ENCODE measurements at places on chromosomes 5 and 9. TPM values are rescaled to one million over a fixed set of nuclear protein-coding genes. Genes with fewer than 3 reads are reported as not detected.

GRCh38 chr9:110526426-110526825, 53.1 kb downstream of the SVEP1 start:
- DNase-seq = no peak

GRCh38 chr5:123879071-123879470, 367.1 kb downstream of the CSNK1G3 start:
- peak; percentile 72 for DNase-seq

The NREP gene
- total RNA-seq = 234 TPM

DNA sequence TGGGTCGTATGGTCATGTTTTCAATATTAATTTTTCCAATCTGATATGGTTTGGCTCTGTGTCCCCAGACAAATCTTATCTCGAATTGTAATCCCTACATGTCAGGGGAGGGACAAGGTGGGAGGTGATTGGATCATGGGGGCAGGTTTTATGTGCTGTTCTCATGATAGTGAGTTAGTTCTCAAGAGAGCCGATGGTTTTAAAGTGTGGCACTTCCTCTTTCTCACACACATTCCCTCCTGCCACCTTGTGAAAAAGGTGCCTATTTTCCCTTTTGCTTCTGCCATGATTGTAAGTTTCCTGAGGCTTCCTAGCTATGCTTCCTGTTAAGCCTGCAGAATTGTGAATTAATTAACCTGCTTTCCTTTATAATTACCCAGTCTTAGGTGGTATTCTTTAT, 309.1 kb upstream of the GRIN3A start:
- no peak for DNase-seq

GRCh38 chr5:52743970-52744369, 43.7 kb upstream of the ITGA1 start:
- DNase-seq = no peak

The GAPT gene
- 0.13 TPM for total RNA-seq

- peak; percentile 60 for DNase-seq
Observed at GRCh38 chr9:98808411-98808815, 943 bp downstream of the GALNT12 start.

DNA sequence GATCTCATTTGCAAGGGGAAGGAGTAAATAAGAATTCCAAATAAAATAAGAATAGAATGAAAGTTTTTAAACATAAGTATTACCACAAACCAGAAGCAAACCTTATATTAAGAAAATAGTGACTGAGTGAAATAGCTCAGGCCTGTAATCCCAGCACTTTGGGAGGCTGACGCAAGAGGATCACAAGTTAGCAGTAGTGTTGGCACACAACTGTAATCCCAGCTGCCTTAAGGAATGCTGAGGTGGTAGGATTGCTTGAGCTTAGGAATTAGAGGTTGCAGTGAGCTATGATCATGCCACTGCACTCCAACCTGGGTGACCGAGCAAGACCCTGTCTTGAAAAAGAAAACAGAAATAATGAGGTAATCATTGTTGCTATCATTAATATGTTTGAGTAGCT, 47.0 kb downstream of the APC start:
- no peak for DNase-seq

The KCNN2 gene
- 4.7 TPM for total RNA-seq

DNA sequence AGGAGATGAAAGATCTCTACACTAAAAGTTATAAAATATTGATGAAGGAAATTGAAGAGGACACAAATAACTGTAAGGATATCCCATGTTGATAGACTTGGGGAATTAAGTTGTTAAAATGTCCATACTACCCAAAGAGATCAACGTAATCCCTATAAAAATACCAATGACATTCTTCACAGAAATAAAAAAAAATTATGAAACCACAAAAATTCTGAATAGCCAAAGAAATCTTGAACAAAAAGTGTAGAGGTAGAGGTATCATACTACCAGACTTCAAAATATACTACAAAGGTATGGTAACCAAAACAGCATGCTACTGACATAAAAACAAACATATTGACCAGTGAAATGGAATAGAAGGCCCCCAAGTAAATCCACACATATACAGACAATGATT, 71.5 kb upstream of the ELL2 start:
- DNase-seq = no peak

DNA sequence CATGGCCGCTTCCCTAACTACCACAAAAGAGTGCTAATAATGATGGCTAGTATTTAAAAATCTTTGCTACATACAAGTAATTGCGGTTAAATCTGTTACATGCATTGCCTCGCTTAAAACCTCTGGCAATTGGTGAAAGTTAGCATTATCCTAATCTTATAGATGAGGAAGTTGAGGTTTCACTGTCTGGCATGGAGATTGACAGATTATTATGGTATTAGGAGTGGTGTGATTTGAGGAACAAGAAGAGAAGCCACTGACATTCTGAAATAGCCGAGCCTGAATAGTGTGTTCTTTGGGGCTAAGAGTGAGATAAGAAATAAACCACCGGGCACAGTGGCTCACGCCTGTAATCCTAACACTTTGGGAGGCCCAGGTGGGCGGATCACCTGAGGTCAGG, 45.3 kb upstream of the DPYSL3 start:
- DNase-seq = no peak

GRCh38 chr9:35639631-35640030, 11.1 kb downstream of the SIT1 start:
- DNase-seq = no peak

- DNase-seq = no peak
Observed at GRCh38 chr5:89934069-89934468, 475.5 kb downstream of the CETN3 start.

DNA sequence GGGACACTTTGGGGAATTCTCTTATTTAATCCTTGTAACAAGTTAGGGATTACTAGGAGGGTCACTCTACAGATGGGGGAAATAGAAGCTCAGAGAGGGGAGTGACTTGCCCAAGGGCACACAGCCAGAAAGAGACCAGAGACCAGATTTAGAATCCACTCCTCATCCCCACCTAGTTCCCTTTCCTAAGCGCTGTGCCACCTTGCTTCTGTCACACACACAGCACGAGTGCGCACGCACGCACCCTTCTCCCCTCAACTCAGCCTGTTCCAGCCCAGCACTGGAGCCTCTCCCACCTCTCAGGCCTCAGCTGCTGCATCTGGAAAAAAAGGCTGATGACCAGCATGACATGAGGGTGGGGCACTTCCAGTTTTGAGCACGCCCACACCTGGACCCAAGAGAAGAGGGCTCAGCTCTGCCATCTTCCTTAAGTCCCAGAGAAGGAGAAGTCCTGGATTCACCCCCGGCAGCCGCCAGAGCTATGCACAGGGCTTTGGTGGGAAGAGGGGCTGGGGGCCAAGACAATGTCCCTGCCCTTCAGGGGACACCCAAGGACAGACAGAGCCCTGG, 18.5 kb downstream of the NR5A1 start:
- DNase-seq = no peak

DNA sequence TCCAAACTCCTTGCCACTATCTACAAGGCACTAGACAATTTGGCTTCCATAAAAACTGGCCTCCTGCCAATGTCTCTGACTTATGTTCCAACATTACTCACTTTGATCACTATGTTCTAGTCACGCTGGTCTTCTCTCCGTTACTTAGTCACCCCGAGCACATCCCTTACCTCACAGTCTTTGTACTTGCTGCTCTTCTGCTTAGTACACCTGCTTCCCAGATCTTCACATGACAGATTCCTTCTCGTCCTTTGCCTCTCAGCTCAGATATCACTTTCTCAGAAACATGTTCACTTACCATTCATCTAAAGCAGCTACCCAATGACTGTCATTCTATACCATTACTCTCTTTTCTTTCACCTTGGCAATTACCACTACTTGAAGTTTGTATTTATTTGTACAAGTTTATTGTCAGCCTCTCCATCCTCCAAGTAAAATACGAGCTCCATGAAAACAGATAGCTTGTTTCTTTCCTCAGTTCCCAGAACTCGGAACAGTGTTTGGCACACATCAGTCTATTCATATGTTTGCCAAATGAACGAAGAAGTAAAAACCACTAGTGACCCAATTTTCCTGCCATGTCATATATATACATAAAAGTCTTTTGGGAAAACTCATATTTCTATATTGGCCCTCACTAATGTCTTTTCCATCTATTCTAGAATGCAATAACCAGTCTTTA, 5.9 kb upstream of the SLC22A5 start:
- DNase-seq = no peak

GRCh38 chr9:38417003-38417945, 7.0 kb downstream of the IGFBPL1 start:
- DNase-seq = peak; percentile 95

- DNase-seq = no peak
Observed at GRCh38 chr9:137040568-137040967, 5.4 kb downstream of the NPDC1 start.

DNA sequence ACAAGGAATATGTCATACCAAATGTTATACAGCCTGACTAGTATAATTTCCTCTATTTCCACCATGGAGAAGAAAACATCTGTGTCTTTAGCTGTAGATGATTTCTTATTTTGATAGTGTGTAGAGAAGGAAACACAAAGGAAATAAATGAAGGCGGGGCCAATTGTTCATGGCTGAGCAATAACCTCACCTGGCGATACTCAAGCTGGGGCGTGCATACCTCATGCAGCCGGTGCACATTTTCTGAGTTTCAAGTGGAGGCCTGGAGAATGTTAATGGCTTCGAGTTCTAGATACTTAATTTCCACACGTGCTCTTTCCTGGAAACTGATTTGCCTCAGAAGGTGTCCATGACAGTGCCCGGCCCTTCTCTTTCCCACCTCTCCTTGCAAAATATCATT, 127.4 kb upstream of the TAF11L2 start:
- no peak for DNase-seq

DNA sequence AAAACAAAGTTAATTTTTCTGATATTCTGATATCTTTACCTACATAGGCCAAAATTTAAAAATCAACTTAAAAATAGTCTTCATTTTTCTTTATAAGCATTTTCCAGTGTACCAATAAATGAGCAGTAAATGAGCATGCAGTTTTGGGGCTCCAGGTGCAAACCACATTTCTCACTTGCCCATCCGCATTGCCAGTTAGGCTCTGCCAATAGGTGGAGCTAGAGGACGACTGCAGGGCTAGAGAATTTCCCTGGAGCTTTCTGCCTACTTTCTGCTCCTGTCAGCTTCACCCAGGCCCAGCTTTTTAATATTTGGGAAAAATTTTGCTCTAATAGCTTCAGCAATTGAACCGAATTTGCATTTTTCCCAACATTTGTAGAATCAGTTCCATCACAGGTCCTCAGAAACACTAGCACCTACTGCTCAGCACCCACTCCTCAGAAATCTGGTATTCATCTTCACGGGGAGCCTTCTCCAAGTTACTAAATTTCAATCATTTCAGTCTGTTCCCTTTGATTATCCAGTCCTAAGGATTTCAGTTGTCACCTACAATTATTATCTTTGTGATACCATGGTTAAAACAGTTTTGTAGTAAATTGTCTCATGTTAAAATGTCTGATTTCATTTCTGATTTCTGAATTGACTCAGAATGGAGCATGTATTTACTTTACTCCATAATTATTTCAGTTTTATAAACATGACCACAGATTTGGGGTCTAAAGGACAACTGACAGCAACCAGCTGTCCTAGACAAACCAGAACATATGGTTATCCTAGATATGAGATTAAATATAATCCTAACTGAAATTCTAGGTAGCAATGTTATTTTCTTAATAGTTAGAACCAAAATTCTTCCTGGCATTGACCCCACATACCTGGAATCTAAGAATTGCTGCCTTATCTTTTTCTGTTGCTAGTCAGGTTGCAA, 104.6 kb upstream of the FAM174A start:
- DNase-seq = peak; percentile 88

DNA sequence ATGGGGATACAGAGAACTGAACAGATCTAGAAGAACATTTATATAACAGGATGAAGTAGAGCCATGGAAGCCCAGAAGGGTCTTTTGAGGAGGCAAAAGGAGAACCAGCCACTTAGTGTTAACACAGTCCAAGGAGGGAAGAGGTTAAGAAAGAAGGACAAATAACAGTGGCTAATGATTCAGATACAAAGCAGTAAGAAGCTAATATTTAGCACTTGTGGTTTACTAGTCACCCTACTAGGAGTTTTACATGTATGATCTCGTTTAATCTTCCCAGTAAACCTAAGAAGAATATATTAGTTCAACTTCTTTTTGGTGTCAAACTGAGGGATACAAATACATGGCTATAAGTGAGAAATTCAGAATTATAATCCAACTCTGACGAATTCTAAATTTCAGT, 7.7 kb downstream of the FBXO4 start:
- DNase-seq = no peak

GRCh38 chr9:136347472-136348256, 15.9 kb downstream of the DNLZ start:
- DNase-seq = no peak

- no peak for DNase-seq
Observed at GRCh38 chr5:171158581-171158980, 150.5 kb upstream of the TLX3 start.

The PCDHGA12 gene
- 1.2 TPM for total RNA-seq

GRCh38 chr5:135208903-135209721, 175.1 kb upstream of the PITX1 start:
- DNase-seq = peak; percentile 74

- DNase-seq = no peak
Observed at GRCh38 chr9:131307974-131308373, 18.5 kb downstream of the PLPP7 start.

The EDIL3 gene
- total RNA-seq = 22.5 TPM

DNA sequence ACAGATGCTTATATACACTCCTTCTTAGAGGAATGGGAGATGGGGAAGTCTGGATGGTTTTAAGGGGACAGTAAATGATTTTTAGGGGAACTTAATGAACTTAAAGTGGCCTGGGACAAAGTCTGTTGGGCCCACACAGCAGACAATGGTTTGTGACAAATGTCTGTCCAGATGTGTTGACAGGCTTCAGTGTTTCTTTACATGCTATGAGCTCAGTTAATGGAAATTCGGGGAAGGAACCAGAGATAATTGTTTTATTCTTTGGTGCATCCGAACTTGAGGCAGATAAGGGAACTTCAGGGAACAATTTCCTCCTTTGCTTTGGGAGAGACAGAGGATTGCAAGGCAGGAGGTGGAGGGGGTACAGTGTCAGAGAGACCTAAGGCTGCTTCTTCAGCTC, 52.3 kb downstream of the NFIB start:
- DNase-seq = no peak

- peak; percentile 80 for DNase-seq
Observed at GRCh38 chr9:137149942-137150616, 11.1 kb downstream of the GRIN1 start.

- no peak for DNase-seq
Observed at GRCh38 chr5:103394676-103395075, 136.1 kb downstream of the MACIR start.
